ENCODE measurements at places on chromosomes 2 and 18.

GRCh38 chr2:79844011-79844410 is 331.2 kb downstream of the CTNNA2 start:
- no peak for DNase-seq

- DNase-seq: no peak
These were observed 332.2 kb downstream of the DYSF start for GRCh38 chr2:71785516-71785981.

DNA sequence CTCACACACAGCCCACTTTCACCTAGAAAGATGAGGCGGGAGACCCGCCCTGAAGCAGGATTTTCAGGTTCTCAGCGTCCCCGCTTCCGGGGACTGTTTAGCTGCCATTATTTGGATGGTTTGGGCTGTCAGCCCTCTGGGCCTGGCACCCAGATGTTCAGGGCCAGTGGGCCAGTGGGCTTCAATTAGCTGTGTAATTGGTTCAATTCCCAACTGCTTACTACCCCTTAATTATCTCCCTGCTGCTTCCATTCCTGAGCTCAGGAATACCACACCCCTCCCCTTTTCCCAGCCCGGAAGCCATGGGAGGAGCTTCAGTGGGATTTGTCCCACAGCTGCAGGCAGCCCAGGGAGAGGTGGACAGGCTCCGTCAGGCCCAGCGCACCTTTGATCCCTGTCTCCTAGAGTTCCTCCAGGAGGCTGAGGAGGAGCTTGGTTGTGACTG is 114.1 kb upstream of the MYCN start:
- DNase-seq: no peak

DNA sequence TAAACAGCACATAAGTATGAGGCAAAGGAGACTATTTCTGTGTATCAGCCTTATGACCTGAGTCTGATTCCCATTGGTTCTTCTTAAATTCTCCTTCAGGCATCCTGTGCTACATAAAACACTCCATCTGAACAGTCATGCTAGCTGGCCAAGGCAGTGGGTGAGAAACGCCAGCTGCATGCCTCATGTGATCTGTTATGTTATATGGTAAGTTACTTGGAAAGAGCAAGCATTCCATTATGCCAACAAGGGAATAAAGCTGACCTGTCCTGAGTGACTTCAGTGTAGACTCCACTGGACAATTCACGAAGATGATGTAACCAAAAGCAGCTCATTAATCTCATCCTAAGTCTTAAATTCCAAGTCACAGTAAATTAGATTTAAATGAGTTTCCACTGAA is 216.5 kb upstream of the FN1 start:
- DNase-seq: no peak

GRCh38 chr2:85621338-85621737 is 5.4 kb downstream of the USP39 start:
- no peak for DNase-seq

DNA sequence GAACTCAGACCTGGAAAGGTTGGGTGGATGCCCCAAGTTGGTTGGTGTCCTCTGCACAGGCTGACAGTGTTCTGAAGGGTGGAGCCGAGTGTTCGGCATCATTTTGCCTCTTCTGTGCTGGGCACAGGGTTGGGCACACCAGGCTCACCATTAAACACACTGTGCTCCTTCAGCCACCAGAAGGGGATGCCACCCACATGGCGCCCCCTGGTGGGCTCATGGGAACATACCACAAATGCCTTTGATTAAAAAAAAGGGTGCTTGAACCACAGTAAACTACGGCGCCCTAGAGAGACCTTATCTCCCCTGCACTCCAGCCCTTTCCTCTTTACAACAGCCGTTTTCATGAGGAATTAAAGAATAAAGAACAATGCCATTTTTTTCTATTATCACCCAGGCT is 89.4 kb downstream of the CELF4 start:
- no peak for DNase-seq

DNA sequence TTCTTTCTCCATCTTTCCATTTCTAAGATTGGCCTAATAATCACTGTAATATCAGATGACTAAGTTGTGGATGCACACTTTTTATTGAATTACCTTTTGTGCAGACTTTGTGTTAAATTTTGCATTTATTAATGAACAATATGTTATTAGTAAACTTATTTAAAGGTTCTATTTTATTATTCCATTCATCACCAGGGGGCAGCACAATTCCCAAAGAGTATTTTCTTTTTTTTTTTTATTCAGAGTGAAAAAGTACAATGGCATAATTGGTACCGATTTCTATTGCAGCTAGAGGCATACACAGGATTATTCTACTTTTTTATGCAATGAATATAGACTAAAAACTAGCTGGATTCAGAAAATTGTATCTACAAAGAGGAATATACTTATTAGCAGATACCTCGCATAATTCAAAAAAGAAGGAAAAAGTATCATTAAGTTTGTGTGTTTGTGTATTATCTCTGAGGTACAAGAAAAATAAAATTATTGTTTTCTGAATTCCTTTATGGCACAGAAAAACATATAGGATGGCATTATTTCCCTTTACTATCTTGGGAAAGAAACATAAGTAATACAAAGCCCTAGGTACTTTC is 390.6 kb downstream of the ERBB4 start:
- DNase-seq: no peak

- DNase-seq: no peak
These were observed 39.9 kb downstream of the REEP1 start for GRCh38 chr2:86297382-86298147.

- DNase-seq: no peak
These were observed 92.3 kb upstream of the ALPP start for GRCh38 chr2:232286001-232286868.
